ENCODE measurements at places on chromosomes 2 and 18. TPM values are rescaled to one million over a fixed set of nuclear protein-coding genes. Genes with fewer than 3 reads are reported as not detected.

GRCh38 chr2:31075431-31075830 is 62.8 kb downstream of the GALNT14 start:
- DNase-seq, result no peak

DNA sequence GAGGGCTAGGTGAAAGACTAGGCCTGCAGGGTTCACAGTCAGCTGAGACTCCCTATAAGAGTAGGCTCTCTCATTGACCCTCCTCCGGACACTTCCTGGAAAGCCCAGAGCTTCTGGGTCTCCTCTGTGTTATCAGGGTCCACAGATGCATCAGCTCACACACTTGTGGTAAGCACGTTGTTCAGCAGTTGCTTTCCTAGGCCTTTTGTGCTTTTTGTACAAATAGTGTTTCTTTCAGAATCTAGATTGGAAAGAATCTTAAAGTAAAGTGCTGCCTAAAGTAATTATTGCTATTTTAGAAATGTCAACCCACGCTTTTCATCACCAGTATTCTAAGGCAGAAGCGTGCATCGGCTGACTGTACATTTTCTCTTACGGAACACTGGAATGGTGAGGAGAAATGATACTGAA is 15.5 kb downstream of the SLC9A2 start:
- DNase-seq, result no peak

DNA sequence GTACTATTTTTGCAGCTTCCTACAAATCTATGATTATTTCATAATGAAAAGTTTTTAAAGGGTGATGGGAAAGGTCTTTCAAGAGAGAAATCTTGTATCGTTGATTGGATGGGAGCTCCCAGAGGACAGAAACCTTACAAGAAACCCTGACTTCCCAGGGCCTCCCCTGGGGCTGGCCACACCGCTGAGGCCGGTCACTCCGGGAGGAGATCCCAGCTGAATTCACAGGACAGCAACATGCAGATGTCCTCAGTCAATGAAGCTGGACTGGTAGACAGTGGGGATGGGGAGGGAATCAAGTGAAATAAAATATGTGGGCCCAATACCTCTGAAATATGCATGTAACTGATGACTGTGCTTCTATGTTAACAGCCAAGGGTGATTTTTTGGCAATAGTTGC is 135.6 kb downstream of the TFCP2L1 start:
- DNase-seq, result no peak

GRCh38 chr2:51290725-51291124 is 258.8 kb upstream of the NRXN1 start:
- no peak for DNase-seq

DNA sequence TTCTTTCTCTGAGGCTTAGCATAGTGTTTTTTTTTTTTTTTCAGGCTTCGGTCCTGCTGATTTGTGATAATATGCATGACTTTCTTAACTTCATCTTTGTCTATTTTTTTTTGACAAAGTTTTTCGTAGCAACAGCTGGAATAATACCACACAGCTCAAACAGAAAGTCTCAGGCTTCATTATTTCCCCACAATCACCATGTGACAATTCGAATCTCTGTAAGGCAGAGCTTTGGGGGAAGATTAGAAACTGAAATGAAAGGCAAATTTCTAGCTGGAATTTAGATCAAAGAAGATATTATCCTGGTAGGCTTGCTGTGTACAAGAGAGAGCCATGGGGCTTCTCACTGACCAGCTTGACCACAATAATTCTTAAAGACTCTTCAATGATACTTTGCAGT is 12.2 kb upstream of the CD28 start:
- DNase-seq, result no peak

GRCh38 chr2:198476007-198476406 is 671.6 kb downstream of the PLCL1 start:
- no peak for DNase-seq

DNA sequence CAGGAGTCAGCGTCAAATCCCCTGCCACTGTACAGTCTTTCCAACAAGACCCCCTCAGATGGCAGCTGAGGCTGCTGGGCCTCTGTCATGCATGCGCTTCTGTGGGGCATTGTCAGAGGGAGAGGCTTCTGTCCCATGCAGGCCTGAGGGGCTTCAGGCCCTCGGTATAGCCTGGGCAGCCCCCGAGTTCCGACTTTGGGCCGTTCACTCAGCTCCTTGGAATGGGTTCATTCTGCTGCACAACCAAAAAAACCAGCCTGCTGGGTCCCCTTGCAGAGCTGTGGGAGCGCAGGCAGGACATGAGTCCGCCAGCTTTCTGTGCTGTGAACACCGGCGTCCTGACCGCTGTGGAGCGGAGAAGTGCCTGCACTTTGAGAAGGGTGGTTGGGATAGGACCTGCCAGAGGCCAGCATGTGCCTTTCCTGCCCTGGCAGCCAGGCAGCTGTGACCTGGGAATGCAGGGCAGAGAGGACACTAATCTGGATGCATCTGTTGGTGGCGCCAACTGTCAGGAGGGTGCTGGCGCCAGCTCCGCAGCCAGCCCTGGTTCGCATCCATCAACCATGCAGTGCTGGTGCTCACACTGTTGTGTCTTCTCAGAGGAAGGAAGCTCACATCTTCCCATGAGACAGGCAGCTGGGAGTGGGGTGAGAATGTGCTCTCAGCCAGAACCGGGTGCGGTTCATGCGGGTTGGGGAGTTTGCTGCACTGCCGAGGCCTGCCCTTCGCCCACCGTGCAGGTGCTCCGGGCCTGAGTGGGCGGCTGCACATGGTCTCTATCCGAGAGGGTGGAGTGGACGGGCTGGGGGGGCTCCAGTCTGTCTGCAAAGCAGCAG is 14.3 kb downstream of the ARHGEF4 start:
- no peak for DNase-seq

- DNase-seq, result no peak
Observed at GRCh38 chr2:157661776-157662175, 33.1 kb upstream of the ACVR1C start.

GRCh38 chr2:230130668-230131364 is 62.1 kb upstream of the SLC16A14 start:
- DNase-seq, result peak; percentile 3

- DNase-seq, result no peak
Observed at GRCh38 chr18:13416848-13417247, 198.3 kb downstream of the LDLRAD4 start.

DNA sequence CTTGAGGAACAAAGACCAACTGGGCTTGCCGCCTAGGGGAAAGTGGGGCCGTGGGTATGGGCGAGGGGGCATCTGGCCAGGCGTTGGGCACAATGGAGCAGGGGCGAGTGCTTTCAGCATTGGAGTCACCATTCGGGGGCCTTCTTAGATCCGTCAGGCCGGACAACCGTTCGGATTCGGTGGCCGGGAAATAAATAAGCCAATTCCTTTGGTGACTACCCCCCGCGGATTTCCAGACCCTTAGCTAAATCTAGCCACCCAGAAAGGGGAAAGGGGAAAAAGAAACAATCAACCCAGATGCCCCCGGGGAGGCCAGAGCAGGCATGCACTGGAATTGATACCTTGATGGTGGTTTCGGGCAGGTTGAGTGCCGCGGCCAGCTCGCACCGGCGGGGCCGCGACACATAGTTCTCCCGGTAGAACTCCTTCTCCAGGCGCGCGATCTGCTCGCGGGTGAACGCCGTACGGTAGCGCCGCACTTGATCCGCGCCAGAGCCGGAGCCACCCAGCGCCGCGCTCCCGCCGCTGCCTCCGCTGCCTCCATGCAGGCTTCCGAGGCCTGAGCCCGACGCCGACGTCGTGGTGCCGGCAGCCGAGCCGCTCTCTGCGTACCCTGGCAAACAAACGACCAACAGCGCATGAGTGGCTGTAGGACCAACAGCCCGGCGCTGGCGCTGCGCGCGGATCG is 1.8 kb downstream of the EVX2 start:
- no peak for DNase-seq

DNA sequence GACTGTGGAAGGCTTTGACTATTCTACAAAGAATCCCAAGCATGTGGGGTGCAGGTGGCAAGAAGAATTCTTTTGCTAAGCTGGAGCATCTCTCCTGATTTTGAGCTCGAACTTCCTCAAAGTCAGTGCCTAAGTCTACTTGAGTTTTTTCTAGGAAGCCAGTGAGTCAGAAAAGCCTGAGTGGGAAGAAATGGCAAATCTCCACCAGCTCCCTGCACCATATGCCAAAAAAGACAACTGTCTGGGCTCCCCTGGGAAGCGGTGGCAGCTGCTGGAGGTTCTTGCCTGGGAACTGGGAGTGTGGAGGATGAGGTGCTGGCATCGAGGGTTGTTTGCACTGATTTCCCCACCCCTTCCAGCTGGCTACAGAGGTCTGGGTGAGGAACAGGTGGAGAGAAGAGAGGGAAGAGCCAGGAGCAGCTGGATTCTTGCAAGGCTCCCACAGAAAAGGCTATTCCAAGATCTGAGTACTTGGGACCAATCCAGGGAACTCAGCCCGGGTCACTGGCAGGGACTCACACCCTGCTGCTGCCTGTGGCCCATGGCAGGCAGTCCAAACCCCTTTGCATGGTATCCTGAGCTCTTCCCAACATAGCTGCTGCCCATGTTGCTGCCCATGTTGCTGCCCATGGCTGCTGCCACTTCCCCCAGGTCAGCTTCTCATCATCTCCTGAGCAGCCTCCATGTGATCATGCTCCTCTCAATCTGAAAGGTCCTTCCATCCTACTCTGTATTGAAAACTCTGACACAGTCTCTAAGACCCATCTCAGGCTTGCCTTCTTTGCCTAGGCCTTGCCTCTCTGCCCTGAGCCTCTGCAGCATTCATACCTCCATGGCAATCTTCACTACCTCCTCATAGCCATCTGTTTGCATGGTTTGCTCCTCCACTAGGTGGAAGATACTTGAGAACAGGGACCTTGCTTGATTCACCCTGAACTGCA is 128.3 kb upstream of the SPATS2L start:
- no peak for DNase-seq

GRCh38 chr18:76306685-76307292 is 188.3 kb downstream of the ZNF516 start:
- no peak for DNase-seq

- no peak for DNase-seq
Observed at GRCh38 chr2:36708041-36708741, 11.7 kb downstream of the VIT start.

GRCh38 chr2:48754874-48755273 is 650 bp downstream of the LHCGR start:
- DNase-seq, result no peak

- no peak for DNase-seq
Observed at GRCh38 chr18:73645160-73645715, 502.4 kb downstream of the FBXO15 start.

- DNase-seq, result no peak
Observed at GRCh38 chr2:106034325-106034724, 159.8 kb downstream of the UXS1 start.

- no peak for DNase-seq
Observed at GRCh38 chr2:122866095-122866494, 1110.6 kb downstream of the TSN start.

DNA sequence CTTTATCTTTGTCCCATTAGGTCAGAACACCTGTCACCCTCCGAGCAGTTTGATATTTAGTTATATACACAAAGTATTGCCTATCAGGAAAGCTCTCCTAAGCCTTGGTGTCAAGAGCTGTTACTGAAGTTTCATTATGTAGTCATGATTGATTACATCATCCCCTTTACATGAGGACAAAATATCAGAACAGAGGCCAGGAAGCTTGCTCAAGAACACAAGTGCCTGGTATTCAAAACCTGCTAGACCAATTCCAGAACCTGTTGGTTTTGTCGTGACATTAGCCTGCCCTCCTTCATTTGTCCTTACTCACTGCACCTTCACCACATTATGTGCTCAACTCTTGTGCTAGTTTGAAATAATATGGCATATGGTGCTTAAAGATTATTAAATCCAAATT is 377.1 kb downstream of the CDH19 start:
- DNase-seq, result no peak

DNA sequence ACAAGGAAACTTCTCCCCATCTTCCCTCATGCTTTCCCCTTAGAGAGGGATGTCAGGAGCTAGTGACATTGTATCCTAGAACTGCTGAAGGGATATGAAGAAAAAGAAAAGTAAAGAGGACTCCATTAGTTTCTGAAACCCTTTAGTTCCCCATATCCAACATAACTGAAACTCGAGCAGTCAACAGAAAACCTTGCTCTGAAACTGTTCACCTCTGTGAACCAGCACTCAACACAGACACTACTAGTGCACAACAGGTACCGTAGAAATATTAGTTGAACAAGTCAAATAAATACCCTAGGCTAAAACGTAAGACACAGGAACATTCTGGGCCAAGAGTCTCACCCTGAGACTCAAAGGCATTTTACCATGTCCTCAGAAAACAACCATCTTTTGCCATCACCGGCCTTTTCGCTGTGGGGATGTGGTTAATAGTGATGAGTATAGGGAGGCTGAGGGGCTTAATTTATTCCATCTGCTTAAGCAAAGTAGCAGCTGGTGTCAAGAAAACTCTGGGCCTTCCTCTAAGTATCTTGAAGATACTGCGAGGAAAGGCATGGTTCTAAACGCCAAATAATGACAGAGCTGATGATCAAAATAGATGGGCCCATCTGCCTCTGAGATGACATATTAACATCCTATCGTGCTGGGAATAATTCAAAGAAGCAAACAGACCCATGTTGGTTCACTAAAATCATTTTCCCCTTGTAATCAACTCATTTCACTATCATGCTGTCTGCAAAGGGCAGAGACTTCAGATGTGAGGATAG is 156.8 kb downstream of the STK39 start:
- no peak for DNase-seq

DNA sequence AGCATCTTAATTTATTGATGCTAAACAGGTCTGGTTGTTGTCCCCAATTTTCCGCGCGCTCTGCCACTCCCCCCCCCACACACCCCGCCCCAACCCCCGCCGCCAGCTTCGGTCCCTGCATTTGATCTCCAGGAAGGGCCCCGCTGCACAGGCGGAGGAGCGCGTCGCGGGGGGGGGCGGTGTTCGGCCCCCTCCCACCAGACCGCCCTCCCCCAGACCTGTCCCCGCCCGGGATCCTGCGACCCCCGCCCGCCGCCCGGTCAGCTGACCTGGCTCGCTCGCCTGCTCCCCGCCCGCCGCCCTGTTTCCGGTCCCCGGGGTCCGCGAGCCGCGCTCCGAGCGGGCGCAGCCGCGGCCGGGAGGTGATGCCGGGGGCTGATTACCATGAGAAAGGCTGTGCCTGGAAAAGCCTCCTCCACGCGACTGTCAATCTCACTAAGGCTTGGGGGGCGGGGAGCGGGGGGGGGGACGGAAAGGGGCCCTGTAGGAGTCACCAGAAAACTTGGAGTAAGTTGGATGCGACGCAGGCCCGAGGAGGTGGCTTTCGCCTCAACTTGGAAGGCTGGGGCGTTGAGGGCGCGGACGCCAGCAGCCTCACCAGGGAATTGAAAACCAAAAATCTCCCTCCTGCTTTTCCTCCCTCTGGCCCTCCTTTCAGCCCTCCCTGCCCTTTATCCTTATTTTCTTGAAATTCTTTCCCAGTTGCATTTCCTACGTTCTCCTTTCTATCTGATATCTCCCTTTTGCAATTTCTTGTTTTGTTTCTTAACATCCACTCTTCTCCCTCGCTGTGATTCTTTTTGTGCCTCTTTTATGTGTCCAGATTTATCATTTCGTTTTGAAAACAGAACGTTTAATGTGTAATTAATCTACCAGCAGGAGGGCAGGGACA is 4.4 kb upstream of the ZEB2 start:
- DNase-seq, result no peak

GRCh38 chr2:228245601-228246000 is 64.1 kb upstream of the SPHKAP start:
- DNase-seq, result no peak

UNC80 gene
- polyA plus RNA-seq, result 1.4 TPM

SAG gene
- polyA plus RNA-seq, result 0.05 TPM

GAL3ST2 gene
- 0.52 TPM for polyA plus RNA-seq

SPAG16 gene
- polyA plus RNA-seq, result 60.7 TPM

POTEE gene
- polyA plus RNA-seq, result 0.16 TPM

DTNA gene
- polyA plus RNA-seq, result 21.6 TPM

GREB1 gene
- polyA plus RNA-seq, result 14.6 TPM
